Ecto neural progenitor cell (in vitro differentiated cells): ENCODE measurements at places on chromosomes 1 and 21.
A peak's percentile ranks its signal among the peaks of the same experiment; 100 is the strongest.

- DNase-seq = no peak
Measured at GRCh38 chr1:93503163-93503562, 55.2 kb downstream of the FNBP1L start.

DNA sequence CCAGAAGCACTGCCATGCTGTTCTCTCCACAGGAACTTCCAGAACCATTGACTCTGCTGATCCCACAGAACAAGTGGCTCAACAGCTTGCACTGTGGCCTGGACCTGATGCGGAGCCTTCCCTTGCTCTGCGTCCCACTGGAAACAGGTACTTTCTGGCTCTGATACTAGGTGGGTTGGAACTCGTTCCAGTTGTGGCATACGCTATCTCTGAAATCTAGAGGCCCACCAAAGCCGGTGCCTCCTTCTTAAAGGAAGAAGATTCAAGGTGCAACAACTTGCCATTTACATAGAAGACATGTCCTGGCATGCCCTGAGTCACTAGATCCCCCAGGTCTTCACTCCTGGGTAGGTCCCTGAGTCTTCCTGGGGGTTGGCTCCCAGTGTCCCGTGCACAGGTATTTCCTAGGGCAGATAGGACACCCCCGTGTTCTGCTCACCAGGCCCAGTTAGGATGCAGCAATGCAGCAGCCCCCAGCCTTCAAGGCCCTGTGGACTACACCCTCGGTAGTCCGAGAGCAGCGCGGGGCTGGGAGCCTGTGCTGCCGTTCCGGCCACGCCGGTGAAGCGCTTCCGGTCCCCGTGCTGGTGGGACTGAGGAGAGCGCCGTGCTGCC is 10.8 kb upstream of the PCBP3 start:
- peak; percentile 36 for DNase-seq

- peak; percentile 59 for DNase-seq
Measured at GRCh38 chr1:15876357-15877055, 29.0 kb downstream of the SPEN start.

GRCh38 chr1:31152181-31152795 is 86.8 kb upstream of the PUM1 start:
- DNase-seq = no peak

DNA sequence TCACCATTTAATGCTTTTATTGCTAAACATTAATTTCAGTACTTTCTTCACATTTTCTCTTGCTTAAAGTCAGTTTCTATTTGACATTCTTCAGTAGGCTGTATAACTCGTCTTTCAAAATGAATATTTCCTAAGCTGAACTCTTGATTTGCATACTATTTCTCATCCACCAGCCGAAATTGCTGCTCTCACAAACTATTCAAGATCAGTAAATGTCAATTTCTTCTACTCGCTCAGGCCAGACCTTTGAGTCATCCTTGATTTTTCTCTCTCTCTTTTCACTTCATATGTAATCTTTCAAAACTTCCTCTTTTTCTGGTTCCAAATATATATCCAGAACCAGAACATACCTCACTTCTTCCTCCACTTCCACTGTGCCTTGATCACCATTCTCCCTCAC is 990.0 kb downstream of the KCNT2 start:
- DNase-seq = no peak

DNA sequence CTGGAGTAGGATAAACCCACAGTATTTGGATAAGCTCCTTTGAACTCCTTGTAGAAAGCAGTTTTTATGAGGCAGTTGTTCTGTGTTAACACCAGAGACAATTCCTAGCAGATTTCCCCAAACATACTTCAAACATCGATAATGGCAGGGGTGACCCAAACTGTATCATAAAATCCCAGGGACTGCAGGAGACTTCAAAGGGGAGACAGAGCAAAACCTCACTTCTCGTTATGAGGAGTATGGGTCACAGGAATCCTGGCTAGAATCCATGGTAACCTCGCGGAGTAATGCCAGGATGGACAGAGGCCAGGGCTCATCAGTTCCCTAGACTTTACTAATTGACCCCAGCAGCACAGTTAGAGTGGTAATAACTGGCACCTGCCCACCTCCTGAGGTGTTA is 148.0 kb downstream of the DHRS3 start:
- no peak for DNase-seq

DNA sequence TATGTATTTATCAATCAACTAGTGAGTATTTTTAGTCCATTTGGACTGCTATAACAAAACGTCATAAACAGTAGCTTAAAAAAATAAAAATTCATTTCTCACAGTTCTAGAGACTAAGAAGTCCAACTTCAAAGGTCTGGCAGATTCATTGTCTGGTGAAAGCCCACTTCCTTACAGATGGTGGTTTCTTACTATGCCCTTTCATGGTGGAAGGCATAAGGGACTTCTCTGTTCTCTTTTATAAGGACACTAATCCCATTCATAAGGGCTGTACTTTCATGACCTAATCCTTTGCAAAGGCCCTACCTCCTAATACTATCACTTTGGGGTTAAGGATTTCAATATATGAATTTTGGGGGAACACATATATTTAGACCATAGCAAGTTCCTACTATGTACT is 37.9 kb downstream of the KRTAP20-3 start:
- no peak for DNase-seq

GRCh38 chr1:234918181-234918841 is 210.3 kb downstream of the TOMM20 start:
- no peak for DNase-seq

GRCh38 chr1:64867266-64867665 is 99.1 kb downstream of the JAK1 start:
- DNase-seq = no peak

- DNase-seq = no peak
Measured at GRCh38 chr21:44390886-44391285, 37.5 kb downstream of the TRPM2 start.

DNA sequence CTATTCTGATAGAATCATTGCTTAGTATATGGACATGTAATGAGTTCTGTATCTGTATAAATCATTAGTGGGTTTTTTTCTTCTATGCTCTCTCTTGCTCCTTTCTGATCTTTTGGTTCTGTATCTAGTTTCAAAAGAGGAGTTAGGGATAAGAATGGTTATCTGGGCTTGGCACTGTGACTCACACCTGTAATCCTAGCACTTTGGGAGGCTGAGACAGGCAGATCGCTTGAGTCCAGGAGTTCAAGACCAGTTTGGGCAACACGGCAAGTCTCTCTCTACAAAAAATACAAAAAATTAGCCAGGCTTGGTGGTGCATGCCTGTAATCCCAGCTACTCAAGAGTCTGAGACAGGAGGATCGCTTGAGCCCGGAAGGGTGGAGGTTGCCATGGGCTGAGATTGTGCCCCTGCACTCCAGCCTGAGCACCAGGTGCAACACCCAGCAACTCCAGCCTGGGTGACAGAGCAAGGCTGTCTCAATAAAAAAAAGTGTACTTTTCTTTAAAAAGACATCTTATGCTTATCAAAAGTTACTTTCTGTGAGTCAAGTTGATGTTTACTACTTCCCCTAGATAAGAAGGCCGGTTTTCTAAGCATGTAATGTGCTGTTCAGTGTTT is 27.7 kb upstream of the AXDND1 start:
- DNase-seq = no peak

DNA sequence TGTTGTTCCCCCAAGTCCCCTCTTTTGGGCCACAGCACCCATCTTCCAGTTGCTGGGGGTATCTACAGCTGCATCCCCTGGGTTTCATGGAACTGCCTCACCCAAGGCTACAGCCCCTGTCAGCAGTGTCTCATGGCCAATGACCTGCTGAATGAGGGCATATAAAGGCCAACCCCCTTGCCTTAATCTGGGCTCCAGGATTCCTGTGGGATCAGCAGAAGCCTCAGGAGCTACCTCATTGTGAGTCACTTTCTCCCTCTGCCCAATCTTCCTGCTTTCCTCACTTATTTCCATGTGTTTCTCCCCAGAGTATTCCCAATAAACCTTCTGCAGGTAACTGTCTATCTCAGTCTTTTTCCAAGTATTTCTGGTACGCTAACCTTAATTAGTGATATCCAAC is 37.3 kb upstream of the SYT14 start:
- no peak for DNase-seq

DNA sequence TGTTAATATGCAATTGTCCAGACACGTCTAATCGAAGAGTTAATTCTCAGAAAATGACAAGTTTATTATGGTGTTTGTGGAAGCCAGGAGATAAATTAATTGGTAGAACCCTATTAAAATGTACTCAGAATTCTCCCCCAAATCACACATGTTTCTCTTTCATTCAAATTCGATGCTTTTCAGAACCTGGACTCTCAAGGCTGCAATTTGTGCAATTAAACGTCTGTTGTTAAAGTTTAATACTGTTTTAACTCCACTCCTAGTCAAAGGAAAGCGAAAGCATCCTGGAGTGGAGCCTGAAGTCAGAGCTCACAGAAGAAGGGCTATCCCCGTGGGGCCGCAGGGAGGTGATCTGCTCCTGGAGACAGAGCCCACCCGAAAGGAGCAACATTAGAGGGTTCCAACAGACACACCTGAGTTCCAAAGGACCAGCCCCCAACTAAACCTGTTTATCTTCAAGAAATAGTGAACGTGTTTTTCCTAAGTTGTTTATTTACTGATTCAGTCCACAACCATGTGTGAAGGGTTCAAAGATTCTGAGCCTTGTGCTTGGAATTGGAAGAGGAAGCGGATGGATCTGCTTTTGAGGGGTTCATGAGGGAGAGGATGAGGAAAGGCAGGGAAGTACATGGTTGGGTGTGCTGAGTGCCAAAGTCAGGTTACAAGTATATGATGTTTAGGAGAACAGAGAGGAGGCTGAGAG is 68.0 kb upstream of the AKT3 start:
- DNase-seq = no peak

GRCh38 chr1:167924543-167925231 is 10.8 kb upstream of the ADCY10 start:
- DNase-seq = no peak

GRCh38 chr1:10074059-10074851 is 41.5 kb downstream of the UBE4B start:
- DNase-seq = no peak

- no peak for DNase-seq
Measured at GRCh38 chr1:5982276-5982675, 9.9 kb downstream of the NPHP4 start.

DNA sequence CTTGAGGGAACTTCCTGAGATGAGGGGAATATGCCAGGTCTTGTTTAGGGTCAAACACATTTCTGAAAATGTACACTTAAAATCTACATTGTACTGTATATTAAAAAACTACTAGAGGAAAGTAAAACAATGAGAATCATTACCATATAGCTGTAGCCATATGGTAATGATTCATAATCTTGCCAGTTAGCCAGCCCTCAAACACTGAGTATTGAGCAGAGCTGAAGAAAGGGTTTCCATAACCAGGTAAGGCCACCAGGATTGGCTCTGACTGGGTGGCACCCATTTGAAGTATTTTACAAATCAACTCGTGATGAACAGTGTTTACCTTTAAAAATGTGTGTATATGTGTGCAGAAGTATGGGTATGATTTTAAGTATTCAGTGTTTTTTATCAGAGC is 226.7 kb downstream of the SLC45A1 start:
- no peak for DNase-seq

GRCh38 chr1:157596384-157596783 is 1.5 kb downstream of the FCRL4 start:
- DNase-seq = no peak

- no peak for DNase-seq
Measured at GRCh38 chr1:90761781-90762589, 44.9 kb upstream of the BARHL2 start.

DNA sequence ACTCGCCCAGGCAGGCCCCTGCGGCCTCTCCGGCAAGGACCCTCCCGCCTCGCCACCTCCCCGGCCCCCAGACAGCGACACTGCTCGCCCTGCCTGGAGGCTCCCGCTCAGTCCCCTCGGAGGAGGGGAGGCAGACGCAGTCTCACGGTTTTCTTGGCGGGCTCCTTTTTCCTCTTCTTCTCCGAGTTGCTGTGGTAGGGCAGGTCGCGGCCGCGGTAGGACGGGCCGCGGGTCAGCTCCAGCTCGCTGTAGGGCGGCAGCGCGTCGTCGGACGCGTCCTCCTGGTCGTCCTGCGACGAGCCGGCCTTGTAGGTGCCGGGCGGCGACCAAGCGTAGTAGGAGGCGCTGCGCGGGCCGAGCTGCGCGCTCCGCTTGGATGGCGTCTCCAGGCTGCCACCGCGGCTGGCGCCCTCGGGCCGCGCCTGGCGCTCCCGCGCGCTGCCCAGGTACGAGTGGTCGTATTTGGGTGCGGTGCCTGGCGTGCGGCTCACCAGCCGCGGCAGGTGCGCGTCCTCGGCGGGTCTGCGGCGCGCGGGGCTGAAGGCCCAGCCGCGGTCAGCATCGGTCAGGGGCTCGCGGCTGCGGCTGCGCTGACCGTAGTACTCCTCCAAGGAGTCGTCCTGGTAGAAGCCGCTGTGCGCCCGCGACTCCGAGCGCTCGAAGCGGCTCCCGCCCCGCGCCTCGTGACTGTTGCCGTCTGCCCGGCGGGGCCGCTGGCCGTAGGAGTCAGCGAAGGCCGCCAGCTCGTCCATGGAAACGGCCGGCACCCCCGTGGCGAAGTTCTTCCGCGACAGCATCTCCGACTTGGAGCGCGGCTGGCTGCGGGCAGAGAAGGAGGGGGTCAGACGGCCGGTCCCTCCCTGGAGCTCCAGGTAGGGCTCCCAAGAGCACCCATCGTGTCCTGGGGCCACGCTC is 44.8 kb upstream of the TADA1 start:
- DNase-seq = peak; percentile 77

DNA sequence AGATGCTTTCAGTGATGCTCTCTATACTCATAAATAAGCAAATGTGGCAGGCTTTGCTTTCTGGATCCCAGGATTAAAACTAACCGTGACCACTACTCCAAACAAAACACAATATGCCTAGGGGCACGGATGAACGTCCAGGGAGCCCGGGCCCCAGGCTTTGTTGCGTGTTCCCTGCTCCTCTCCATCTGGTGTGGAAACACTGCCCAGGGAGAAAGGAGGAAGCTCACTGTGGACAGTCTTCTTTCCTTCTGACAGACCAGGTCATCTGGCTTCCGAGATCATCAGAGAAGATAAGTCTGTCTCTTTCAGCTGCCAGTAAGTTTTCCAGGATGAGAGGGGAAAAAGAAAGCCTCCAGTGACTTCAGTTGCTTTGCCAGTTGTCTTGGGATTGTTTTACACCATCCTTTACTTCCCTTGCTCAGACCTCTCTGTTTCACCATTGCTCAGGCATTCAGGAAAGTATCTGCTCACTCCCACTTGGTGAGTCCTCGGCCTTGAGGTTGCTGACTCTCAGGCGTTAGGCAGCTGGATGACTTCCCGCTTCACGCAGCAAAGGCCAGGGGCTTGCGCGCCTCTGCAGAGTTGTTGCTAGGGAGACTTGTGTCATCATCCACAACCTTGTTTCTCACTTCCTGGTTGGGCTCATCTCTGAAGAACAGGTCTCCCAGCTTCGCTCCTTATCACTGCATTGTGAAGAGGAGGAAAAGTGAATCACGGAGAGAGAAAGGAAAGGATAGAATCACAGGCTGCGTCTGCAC is 20.6 kb upstream of the PGD start:
- DNase-seq = no peak

GRCh38 chr1:247118946-247119446 is 14.8 kb upstream of the ZNF669 start:
- no peak for DNase-seq
